ENCODE measurements at places on chromosomes 3 and 15.

- DNase-seq: no peak
Observed at GRCh38 chr3:127424766-127425504, 137.1 kb upstream of the PRR20G start.

DNA sequence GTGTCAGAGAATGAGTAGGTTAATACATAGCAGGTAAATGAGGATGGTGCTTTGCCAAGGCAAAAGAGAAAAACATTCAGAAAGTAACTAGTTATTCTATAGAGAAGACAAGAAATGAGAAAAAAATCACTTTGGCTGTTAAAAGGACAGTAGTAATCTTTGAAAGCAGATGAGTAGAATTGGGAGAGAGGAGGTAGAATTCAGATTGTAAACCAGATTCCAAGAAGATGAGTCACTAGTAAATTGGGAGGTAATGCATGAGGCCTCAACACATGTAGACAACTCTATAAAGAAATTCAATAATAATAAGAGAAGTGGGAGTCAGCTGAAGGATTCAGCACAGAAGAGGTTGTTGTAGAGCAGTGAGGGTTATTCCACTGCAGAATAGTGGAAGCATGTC lies 81.4 kb downstream of the MBNL1 start:
- no peak for DNase-seq

DNA sequence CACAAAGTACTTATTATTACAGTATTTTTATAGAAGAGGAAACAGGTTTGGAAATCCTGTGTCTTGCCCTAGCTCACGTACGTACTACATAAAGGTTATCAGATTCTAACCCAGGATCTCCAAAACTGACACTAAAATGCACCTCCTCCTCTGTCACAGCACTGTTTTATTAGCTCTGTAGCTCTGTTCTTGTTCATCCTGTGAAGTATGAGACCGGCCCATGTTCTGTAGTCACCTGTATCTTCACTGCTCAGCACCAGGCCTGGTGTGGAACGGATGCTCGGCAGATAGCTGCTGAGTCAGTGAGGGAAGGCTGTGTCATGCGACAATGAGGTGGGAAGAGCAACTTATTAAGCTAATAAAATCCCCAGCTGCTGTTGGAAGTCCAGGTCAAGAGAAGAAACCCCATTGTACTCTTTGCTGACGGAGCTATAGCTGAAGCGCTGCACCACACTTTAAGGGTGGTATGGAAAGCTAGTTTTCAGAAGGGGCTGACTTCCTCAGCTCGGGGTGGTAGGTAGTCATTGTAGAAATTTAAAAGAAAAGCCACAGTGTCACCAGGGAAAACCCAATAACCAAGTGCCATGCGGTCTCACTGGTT lies 22.8 kb downstream of the BCL2A1 start:
- no peak for DNase-seq

GRCh38 chr3:61146010-61146890 lies 105.0 kb downstream of the FHIT start:
- DNase-seq: no peak

DNA sequence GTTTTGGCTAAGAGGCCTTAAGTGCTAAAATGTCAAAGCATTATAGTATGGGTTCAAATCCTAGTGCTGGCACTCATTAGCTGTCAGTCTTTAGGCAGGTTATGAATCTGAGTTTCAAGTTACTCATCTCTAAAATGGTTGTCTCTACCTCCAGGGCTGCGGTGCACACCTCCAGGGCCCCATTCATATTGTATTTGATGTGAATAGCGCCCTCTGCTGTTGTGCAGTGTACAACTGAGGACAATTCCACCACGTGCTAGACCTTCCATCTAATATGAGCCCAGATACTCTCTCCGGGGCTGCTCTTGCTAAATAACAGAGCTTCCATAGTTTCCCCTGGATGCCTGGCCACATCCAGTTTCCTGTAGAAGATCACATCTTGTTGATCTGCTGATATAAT lies 54.3 kb downstream of the OXNAD1 start:
- no peak for DNase-seq

- no peak for DNase-seq
Observed at GRCh38 chr15:41331833-41332193, 578 bp downstream of the OIP5 start.

- no peak for DNase-seq
Observed at GRCh38 chr3:185778094-185778493, 46.7 kb downstream of the IGF2BP2 start.

- DNase-seq: peak; percentile 24
Observed at GRCh38 chr3:38723569-38724391, 74.3 kb upstream of the SCN5A start.

- no peak for DNase-seq
Observed at GRCh38 chr3:124805671-124806070, 75.4 kb downstream of the UMPS start.

DNA sequence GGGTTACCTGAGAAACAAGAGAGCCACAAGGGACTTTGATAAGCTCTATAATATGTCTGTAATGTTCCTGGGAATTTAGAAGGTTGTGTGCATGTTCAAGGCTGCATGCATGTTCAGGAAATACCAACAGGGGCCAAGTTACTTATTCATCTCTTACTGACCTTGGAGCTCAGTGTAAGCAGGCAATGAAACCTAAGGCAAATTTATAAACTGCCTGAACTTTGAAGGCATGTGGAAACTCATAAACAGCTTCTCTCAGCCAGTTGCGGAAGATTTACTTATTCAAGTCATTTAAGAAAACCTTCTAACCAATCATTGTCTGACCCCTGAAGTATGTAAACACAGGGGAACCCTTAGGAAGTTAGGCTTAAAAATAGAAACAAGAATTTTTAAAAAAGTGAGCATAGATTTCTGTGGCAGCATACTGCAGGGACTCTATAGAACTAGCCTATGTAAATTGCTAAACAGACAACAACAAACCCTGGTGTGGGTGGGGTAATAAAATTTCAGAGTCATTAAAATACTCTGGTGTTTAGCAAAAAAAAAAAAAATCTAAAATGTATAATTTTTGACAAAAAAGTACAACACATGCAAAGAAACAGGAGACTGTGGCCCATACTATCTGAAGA lies 57.2 kb downstream of the SLC15A2 start:
- DNase-seq: no peak

GRCh38 chr3:31170932-31171670 lies 276.6 kb upstream of the GADL1 start:
- no peak for DNase-seq

GRCh38 chr3:124248471-124249028 lies 256.6 kb upstream of the ROPN1 start:
- no peak for DNase-seq

DNA sequence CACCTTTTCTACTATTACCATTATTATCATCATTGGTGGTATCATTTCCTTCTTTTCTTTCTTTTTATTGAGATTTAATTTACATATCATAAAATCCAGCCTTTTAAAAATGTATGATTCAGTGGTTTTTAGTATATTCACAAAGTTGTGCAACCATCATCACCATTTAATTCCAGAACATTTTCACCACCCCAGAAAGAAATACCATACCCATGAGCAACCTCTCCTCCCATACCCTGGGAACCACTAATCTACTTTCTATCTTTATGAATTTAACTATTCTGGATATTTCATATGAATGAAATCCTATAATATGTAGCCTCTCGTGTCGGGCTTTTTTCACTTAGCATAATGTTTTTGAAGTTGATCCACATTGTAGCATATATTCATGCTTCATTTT lies 29.1 kb downstream of the AAGAB start:
- no peak for DNase-seq

DNA sequence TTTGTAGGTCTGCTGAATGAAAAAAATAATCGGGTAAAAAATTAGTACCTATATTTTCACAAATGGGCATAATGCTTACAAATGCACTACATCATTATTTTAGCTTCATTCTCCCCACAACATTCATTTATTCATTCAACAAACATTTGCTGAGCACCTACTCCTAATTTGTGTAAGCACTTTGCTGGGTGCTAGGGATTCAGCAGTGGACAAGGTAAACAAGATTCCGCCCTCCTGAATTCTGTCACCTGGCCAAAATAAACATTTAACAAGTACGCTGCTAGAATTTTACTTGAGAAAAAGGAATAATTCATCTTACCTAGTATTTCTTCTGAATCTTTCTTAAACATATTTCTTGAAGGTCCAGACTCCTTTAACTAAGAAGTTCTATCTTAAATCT lies 72.1 kb downstream of the TIGIT start:
- no peak for DNase-seq

GRCh38 chr3:192901435-192901834 lies 16.2 kb downstream of the MB21D2 start:
- no peak for DNase-seq

DNA sequence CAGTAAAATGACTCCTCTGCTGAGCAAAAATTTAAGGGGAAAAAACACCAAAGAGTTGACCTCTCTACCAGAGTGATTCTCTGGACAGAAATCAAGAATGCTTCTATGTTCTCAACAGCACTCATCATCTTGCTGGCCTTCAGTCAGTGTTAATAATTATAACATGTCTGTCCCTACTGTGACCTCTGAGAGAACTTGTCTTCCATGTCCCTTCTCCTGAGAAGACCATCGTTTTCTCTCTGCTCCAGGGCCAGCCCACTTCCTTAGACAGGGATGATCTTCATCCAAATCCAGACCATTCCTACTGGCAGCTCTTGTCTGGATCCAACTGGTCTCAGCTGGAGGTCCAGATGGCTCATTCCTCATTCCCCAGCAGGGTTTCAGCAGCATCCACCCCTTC lies 139.0 kb upstream of the NECTIN3 start:
- DNase-seq: no peak

DNA sequence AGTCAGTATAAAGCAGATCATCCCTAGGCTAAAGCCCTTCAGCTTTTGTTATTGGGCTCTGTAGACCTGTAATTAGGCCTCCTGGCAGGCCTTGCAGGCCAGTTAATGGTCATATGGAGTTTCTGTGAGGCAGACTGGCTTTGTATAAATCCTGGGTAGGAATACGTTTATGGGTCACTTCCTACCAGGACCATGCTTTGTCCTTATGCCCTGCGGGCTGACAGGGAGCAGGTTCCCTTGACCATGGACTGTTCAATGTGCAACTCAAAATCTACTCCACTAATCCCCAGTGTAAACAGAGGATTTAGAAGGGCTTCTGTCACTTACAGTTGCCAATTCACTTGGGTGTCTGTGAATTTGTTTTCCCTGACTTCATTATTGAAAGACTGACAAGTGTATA lies 202.7 kb upstream of the MLF1 start:
- peak; percentile 7 for DNase-seq

GRCh38 chr3:129120254-129121004 lies 1.2 kb downstream of the RAB43 start:
- DNase-seq: no peak

GRCh38 chr3:112477891-112478290 lies 21.4 kb downstream of the BTLA start:
- no peak for DNase-seq

DNA sequence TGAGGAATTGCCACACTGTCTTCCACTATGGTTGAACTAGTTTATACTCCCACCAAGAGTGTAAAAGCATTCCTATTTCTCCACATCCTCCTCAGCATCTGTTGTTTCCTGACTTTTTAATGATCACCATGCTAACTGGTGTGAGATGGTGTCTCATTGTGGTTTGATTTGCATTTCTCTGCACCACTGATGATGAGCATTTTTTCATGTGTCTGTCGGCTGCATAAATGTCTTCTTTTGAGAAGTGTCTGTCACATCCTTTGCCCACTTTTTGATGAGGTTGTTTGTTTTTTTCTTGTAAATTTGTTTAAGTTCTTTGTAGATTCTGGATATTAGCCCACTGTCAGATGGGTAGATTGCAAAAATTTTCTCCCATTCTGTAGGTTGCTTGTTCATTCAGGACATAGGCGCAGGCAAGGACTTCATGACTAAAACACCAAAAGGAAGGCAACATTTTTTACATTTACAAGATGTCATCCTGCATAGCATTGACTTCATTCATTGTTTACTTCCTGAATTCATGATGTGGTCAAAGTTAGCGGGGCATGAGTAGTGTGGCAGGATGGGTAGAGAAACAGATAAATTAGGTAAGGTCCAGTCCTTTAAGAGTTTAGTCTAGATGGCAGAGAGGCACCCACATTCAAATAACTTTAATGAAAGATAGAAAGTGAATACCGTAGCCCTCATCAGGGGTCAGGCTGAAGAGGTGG lies 45.1 kb upstream of the LPP start:
- DNase-seq: no peak

DNA sequence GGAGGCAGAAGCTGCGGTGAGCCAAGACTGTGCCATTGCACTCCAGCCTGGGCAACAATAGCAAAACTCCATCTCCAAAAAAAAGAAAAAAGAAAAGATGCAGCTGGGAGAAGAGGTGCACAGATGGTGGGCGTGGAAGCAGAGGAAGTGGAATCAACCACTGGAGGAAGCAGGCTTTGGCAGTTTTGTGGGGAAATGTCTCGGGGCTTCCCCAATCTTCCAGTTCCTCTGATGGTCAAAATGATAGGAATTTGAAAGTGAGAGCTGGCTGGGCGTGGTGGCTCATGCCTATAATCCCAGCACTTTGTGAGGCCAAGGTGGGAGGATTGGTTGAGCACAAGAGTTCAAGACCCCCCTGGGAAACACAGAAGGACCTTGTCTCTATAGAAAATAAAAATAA lies 48.1 kb upstream of the SMAD3 start:
- DNase-seq: no peak

DNA sequence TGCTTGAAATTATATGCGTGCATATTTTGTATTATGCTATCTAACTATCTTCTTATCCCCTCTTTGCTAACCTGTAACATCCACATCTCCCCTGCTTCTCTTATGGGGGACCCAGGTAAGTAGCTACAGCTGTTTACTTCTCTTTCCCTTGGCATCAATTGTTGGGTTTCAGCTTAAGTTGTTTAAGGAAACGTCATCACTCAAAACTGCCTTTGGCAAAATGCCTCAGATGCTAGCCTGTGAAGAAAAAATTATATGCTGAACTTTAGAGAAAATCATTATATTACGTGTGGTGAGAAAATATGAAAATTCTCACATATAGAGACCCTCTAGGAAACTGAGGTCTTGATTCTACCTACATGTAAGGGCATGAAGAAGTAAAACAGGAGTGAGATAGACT lies 447.0 kb upstream of the NECTIN3 start:
- DNase-seq: no peak

DNA sequence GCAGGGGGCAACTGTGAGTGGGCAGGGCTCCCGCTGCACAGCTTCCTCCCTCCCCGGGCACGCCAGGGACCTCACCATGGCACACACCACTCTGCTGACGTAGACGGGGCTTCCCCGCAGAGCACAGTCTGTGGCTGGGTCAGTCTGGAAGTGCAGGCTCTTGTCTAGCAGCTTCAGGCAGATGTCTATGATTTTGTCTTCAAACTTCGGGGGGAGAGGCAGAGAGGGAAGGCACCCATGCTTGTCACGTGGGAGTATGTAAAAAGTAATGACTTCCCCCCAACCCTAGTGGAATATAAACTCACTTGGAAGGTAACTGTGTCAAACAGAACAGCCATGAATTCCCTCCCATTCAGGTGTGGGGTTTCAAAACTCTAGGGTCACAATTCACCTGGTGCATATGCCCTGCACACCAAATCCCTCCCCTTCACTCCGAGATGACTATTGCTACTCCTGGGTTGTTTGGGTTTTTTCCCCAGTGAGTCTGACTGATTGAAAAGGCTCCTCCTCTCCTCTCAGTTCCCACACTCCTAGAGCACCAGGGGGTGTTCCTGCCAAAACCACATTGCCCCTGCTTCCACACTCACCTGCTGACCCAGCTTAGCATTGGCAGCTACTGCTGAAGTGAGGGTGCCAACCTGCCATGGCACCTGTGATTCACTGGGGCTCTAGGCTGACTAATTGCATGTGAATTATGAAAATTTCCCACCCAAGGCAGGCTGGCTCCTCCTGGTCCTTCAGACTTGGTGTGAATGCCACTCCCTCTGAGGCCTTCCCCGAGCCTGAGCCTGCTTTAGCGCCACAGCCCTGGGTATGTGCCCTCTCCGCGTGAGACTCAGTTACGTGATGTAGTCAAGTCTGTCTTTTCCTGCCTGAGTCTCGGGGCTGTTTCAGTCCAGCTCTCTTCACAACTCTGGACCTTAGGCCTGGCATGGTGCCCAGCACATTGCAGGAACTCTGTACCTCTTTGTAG lies 13.0 kb downstream of the TGM5 start:
- DNase-seq: no peak
